ENCODE measurements at places on chromosomes 6 and 20.

DNA sequence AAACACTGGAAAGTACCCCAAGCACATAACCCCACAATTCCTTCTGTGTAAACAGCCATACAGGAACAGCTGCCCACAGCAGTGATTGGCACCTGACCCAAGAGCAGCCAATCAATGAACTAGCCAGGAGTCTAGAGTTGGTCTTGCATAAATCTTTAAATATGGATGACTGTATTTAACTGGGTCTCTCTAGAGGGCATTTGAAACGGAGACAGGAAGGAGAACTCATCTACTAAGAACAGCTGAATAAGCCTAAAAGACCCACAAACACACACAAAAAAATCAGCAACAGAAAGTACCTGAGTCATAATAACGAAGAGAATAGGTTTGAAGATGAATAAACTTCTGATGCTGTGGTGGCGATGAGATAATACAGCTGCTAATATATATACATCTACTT is 49.0 kb upstream of the ASF1A start:
- no peak for DNase-seq

DNA sequence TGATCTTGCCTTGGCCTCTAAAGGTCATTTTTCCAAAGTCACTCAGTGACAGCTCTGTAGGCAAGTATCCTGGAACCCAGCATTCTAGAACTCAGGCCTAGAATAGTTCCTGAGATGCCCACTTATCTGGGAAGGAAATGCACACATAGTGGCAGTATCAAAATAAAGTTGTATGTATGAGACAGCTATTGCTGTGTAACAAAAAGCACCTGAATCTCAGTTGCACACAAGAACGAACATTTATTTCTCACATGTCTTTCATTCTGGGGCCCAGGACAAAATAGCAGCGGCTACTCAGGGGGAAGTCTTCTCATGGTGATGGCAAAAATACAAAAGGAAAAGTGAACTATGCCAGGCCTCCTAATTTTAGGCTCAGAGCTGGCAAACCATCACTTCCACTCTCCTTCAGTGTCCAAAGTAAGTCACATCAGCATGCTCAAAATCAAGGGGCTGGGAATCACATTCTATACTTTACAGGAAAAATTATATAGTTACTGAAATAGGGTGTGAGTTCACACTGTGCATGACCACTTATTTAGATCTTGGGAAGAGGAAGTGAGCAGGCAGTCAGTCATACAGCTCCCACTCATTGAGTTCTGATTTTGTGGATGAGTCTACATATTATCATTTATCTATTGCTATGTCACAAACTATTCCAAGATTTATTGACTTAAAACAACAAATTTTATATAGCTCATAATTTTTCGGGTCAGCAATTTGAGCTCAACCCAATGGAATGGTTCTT is 133.7 kb upstream of the RIN2 start:
- no peak for DNase-seq

GRCh38 chr20:13336308-13337089 is 115.4 kb downstream of the ISM1 start:
- DNase-seq: no peak

GRCh38 chr20:23152902-23153301 is 66.8 kb upstream of the CD93 start:
- no peak for DNase-seq

DNA sequence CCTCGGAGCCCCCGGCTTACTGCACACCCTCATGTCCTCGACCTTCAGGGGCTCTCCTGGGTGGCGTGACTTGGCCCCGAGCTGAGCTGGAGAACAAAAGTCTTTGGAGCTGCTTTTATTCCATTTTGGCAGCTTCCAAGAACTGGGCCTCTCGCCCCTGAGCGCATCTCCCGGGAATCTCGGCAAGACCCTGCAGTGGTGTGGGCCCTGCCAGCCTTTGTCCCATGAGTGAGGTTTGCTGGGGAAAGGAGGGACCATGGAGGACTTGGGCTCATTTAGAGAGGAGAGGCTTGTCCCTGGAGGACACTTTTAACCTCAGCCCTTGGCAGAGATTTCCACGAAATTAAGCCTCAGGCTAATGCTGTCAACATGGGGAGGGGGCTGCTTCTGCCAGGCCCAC is 62.3 kb upstream of the SLCO4A1 start:
- DNase-seq: no peak

GRCh38 chr20:45840700-45841198 is 7.2 kb downstream of the SNX21 start:
- DNase-seq: no peak

GRCh38 chr20:17646961-17647301 is 35.1 kb downstream of the RRBP1 start:
- no peak for DNase-seq

DNA sequence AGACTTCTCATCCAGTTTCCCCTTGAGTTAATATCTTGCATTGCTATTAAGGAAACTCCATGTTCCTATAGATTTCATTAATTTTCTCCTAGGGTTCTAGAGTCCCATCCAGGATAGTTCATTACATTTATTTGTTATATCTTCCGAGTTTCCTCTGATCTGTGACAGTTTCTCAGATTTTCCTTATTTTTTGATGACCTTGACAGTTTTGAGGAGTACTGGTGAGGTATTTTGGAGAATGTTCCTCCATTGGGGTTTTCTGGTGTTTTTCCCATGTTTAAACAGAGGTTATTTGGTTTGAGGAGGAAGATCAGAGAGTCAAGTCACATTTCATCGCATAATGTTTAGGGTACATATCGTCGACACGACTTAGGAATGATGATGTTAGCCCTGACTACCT is 67.7 kb downstream of the LAMP5 start:
- DNase-seq: no peak

DNA sequence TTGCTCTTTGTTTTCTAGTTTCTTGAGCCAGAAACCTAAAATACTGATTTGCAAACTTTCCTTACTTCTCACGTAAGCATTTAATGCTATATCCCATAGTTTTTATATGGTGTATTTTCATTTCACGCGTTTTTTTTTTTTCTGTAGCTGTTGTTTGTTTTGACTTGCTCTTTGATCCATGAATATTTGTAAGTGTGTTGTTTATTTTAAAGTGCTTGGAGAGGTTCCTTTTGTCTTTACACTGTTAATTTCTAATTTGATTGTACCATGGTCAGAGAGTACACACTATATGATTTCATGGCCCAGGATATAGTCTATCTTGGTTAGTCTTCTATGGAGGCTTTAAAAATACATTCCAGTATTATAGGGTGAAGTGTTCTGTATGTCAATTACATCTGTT is 84.8 kb upstream of the RNF217 start:
- no peak for DNase-seq

GRCh38 chr20:10970109-10970508 is 296.3 kb upstream of the JAG1 start:
- no peak for DNase-seq

GRCh38 chr6:146770965-146771735 is 172.4 kb downstream of the ADGB start:
- DNase-seq: peak; percentile 72

GRCh38 chr6:1665214-1665613 is 55.5 kb downstream of the FOXC1 start:
- DNase-seq: no peak

GRCh38 chr6:98484696-98485095 is 349.7 kb upstream of the POU3F2 start:
- no peak for DNase-seq

DNA sequence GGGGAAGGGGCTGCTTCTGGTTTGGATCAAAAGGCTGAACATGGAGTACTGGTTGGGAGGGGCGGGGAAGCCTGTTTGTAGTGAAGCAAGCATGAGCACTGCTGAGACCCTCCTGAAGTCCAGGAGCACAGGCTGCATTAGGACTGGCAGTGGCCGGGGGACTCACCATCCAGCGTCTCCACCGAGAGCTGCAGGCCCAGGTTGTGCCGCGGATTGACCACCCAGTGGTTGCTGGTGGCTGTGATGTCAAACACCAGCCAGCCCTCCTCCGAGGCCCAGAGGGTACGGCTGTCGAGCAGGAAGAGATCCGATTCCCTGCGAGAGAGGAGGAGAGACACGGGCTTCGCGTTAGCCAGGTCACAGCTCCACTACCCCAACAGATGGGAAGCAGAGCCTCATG is 64.1 kb downstream of the BMP7 start:
- DNase-seq: no peak
